Choroid plexus epithelial cell (primary cell): ENCODE measurements at places on chromosomes 4 and X.

DNA sequence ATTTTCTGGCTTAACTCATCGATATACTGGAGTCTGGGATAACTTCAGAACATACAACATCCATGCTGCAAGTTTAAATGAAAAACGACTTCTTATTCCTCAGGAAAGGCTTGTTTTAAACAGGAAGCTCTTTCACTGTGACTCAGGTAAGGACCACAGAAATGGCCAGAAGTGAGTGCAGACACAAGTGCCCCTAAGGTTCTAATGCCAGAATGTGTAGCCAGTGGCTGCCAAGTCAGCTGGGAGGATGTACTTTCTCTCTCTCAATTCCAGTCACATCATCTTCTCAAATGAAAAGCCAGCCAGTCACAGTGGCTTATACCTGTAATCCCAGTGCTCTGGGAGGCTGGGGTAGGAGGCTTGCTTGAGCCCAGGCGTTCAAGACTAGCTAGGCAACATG, 144.6 kb downstream of the SH3KBP1 start:
- no peak for DNase-seq

GRCh38 chrX:110268886-110269285, 49.0 kb downstream of the AMMECR1 start:
- no peak for DNase-seq

- peak; percentile 49 for DNase-seq
Measured at GRCh38 chr4:155629183-155629825, 37.3 kb upstream of the GUCY1A1 start.

GRCh38 chrX:53435997-53436396, 1.8 kb upstream of the HSD17B10 start:
- DNase-seq: peak; percentile 80
